ENCODE measurements at places on chromosomes 11 and 22.

DNA sequence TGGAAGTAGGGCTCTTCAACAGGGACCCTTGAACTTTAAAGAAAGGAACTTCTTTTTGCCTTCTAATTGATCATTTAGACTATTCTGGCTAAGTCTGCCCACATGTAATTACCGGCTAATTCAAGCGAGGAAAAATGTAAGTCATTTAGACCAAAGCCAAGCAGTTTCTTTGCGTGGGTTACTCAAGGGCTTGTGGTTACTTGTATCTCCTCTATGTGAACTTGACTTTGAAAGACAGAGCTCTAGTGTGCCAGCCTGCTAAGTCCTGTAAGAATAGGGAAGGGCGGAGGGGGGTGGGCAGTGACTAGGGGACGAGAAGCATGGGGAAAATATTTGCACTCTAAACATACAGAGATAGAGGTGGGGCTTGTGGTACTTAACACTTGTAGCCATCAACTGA is 145.2 kb upstream of the TEAD1 start:
- DNase-seq: no peak

- no peak for DNase-seq
Observed at GRCh38 chr22:38947321-38948140, 9.9 kb upstream of the APOBEC3A start.

DNA sequence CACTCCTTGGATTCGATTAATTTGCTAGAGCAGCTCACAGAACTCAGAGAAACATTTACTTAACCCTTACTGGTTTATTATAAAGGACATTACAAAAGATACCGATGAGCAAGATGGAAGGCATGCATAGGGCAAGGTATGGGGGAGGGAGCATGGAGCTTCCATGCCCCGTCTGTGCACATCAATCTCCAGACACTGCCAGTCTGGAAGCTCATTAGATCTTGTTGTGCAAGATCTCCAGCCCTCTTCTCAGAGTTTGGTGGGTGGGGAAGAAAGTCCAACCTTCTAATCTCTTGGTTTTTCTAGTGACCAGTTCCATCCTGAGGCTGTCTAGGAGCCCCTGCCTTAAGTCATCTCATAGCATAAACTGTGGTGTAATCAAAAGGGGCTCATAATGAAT is 190.7 kb downstream of the UVRAG start:
- no peak for DNase-seq

- no peak for DNase-seq
Observed at GRCh38 chr11:67489885-67490726, 7.3 kb downstream of the AIP start.

DNA sequence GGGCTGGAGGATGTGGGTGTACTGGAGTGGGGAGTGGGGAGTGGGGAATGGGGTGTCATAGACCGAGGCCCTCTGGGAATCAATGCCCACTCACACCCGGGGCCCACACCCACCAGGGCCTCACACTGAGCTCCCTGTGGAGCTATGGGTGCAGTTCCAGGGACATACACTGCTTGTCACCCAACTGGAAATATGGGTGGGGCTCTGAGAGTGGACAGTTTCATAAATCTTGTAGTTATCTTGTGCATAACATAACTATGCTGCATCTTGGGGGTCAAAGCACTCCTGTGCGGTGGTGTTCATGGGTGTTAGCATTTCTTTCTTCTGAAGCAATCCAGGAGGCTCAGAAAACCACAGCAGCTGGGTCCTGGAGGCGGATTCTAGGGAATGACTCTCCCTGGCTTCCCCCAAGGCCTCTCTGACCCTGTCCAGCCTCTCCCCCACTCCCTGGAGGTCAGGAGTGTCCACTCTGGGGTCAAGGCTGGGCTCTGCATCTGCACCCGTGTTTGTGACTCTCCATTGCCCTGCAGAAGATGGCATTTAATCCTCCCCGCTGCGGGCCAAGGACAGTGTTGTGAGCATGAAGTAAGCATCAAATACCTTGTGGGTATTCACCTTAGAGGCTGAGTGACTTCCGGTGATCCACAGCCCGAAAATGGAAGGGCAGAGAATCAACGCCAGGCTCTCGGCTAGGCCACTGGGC is 172.5 kb downstream of the CTTN start:
- DNase-seq: no peak

All from NCI-H1105 treated with DMSO at 0.1 percent for 48 hours (cell line).